ENCODE measurements at places on chromosomes 7 and 10. TPM values are rescaled to one million over a fixed set of nuclear protein-coding genes. Genes with fewer than 3 reads are reported as not detected.

- DNase-seq: no peak
Measured at GRCh38 chr10:31102421-31102820, 70.8 kb upstream of the ZNF438 start.

DNA sequence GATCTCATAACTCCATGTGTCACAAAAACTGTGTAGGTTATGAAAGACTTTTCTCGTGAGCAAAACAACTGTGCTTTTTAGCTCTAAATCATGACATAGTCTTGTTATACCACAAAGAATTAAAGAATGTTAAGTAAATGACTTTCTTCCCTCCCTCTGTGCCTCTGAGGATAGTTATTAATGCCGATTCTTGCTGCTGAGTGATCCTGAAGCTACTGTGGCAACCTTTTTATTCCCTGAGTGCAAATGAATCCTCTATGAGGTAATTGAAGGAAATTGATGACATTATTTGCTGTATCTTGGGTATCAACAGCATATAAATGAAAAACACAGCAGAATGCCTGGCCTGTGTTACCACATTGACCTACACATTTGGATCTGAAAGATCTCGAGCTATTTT is 142.2 kb upstream of the HDAC9 start:
- no peak for DNase-seq

GRCh38 chr10:88810196-88810961 is 7.8 kb downstream of the LIPM start:
- DNase-seq: peak; percentile 65

DNA sequence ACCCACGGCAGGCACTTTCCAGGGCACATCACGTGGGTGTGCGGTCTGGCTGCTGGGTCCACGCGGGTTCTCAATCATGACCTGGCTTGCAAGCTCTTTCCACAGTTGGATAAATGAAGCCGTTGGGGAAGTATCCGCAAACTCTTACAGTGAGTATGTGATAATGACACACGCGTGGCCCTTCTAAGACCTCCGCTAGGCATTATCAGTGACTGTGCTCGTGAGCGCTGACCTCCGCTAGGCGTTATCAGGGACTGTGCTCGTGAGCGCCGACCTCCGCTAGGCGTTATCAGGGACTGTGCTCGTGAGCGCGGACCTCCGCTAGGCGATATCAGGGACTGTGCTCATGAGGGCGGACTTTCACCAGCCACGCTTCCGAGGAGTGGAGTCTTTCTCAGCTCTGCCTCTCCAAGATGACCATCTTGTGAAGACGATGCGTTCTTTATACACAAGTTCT is 107.0 kb downstream of the WDR37 start:
- no peak for DNase-seq

DNA sequence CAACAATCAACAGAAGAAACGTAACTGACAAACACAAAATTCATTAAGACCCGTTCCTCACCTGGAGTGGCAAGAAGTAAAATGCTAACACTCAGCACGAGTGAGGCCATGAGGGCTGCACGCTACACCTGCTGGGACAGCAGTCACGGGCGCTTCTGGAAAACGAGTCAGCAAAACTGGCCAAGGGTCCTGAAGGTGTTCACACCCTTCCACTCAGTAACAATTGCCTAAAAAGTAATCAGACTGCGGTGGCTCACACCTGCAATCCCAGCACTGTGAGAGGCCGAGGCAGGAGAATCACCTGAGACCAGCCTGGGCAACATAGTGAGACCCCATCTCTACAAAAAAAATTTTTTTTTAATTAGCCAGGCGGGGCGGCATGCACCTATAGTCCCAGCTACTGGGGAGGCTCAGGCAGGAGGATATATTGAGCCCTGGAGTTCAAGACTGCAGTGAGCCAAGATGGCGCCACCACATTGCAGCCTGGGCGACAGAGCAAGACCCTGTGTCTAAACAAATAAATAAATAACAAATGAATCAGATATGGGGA is 199.1 kb downstream of the MAD1L1 start:
- no peak for DNase-seq

DNA sequence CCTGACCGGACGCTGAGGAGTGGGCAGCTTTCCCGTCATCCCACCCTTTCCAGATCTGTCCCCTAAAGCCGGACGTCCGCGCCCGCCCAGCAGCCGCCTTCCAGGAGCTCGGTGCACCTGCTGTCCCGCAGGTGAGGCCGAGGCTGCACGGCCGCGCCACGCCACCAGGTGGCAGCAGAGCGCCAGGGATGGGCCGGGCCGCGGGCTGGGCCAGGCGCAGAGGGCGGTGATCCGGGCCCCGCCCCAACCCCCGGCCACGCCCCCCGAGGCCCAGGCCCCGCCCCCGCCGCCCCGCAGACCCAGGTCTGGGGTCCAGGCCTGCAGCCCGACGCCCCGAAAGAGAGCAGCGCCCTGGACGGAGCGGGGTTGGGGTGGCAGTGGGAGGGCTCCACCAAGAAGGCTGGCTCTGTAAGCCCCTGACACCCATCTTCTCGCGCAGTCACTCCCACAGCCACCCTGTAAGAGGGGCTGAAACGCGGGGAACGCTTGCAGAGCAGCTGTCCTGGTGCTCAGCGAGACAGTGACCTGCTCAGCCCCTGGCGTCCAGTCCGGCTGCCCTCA is 32.2 kb downstream of the FOXL3 start:
- peak; percentile 18 for DNase-seq

DNA sequence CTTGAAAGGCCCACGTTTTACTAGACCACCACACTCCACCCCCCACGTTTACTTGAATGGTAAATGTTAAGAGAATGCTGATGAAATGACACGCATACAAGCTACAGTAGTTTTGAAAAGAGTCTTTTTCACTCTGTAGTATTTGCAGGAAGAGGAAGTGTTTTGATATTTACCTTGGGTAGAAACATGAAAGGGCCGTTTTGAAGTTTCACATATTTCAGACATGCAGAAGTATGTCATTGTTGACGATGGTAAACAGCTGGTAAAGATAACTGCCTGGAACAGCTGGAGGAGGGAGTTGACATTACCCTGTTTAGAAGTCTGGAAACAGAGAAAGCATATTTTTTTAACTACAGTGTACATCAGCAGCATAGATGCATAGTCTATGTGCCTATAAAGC is 160.7 kb downstream of the NXPH1 start:
- DNase-seq: peak; percentile 63

DNA sequence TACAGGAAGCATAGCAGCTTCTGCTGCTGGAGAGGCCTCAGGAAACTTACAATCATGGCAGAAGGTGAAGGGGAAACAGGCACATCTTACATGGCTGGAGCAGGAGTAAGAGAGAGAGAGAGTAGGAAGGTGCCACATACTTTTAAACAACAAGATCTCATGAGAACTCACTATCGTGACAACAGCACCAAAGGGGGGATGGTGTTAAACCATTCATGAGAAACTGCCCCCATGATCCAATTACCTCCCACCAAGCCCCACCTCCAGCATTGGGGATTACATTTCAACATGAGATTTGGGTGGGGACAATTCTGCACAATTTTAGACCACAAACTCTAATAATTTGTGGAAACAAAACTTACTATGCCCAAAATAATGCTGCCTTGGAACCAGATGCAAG is 16.8 kb upstream of the ARMC3 start:
- DNase-seq: no peak

DNA sequence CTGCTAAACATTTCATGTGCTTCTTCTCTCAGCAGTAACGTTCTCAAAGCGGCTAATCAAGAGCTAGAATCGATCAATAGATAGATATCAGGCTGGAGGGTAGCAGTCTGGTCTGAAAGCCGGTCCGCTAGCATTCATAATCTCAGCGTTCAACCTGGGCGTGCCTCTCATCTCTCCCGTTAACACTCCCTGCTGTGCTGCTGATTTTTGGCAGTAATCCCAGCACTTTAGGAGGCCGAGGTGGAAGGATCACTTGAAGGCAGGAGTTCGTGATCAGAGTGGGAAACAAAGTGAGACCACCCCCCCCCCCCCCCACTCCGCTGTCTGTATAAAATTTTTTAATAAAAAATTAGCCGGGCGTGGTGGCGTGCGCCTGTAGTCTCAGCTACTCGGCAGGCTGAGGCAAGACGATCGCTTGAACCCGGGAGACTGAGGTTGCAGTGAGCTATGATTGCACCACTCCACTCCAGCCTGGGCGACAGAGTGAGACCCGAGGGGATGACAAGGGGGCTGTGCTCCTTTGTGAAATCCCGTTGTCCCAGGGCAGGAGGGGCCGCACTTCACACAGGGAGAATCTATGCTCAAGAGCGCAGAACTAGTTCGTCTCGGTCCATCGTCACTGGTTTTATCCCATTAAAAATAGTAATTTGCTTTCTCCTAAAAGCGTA is 624 bp upstream of the CEP55 start:
- DNase-seq: peak; percentile 40

The DLX5 gene
- not detected for total RNA-seq

The AGBL3 gene
- total RNA-seq: 1.0 TPM

The RNF32 gene
- 4.1 TPM for total RNA-seq

DNA sequence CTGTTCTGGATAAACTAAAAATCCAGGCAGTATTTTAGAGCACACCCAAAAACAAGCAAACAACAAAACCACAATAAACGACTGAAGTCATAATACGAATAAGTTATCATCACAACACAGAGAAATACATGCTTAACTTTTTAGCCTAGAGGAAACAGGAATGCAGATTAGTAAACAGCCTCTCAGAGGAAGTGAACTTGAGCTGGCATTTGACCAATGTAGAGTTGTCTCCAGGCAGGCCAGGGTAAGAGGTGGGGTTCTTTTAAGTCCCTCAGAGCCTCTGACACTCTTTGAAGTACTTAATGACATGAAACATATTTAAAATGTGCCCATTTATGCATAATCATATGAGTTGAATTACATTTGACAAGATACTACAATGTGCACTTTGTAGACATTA is 43.3 kb upstream of the PLXDC2 start:
- DNase-seq: no peak

The CYP26C1 gene
- not detected for total RNA-seq

DNA sequence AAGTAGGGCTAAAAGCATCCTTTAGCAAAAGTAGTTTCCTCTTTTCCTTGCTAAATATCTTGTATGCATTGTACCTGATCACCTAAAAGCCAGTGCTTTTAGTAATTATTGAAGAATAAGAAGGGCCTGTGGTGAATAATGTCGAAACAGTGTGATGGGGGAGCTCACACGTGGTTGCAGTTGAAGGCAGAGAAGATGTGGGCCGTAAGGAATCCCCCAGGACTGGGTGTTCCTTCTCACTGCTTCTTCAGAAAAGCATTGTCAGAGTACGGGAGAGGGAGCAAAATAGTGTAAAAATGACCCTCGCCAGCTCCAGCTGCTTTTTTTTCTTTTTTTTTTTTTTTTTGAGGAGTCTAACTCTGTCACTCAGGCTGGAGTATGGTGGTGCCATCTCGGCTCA is 201.1 kb downstream of the NSUN6 start:
- DNase-seq: no peak

- DNase-seq: peak; percentile 48
Measured at GRCh38 chr7:33669251-33669670, 236.1 kb upstream of the BMPER start.

The TWIST1 gene
- 145 TPM for total RNA-seq

- no peak for DNase-seq
Measured at GRCh38 chr7:148277042-148277660, 313.4 kb upstream of the C7orf33 start.

GRCh38 chr10:48470893-48471805 is 133.7 kb downstream of the ARHGAP22 start:
- DNase-seq: peak; percentile 60

The LBX1 gene
- 1.7 TPM for total RNA-seq

The MICU1 gene
- total RNA-seq: 58.2 TPM

GRCh38 chr10:124645467-124646095 is 98.6 kb downstream of the FAM53B start:
- no peak for DNase-seq

- no peak for DNase-seq
Measured at GRCh38 chr7:73312831-73313520, 4.3 kb upstream of the NSUN5 start.

DNA sequence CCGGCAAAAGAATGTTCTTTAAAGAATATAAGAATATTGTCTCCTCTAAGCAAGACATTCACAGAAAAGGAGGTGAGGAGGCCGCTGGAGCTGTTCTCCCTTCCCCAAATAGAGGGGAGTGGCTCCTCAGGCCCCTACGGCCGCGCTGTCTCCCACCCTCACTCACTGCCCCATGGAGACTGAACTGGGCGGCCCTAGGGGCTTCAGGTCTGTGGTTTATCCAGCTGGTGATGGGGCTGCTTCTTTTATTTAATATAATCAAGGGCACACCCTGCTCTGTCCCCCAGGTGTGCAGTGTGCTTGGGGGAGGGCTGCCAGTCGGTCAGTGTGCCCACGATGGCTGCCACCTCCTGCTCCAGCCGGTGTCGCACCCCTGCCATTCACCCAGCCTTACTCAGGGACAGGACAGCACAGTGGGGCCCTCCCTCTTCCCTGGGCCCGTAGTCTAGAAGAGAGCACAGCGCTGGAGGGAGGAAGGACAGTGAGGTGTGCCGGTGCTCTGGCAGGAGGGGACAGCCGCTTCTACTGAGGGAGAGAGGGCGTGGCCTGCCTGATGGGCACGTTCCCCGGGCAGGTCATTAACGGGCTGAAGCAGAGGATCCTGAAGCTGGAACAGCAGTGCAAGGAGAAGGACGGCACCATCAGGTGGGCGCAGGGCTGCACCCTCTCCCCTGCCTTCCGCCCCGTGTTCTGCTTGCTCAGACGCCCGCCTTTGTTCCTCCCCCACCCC is 23.4 kb downstream of the IQCE start:
- DNase-seq: no peak

The NRCAM gene
- 6.0 TPM for total RNA-seq

The CDH23 gene
- 0.06 TPM for total RNA-seq

GRCh38 chr7:107446988-107447387 is 22.9 kb upstream of the GPR22 start:
- peak; percentile 23 for DNase-seq

DNA sequence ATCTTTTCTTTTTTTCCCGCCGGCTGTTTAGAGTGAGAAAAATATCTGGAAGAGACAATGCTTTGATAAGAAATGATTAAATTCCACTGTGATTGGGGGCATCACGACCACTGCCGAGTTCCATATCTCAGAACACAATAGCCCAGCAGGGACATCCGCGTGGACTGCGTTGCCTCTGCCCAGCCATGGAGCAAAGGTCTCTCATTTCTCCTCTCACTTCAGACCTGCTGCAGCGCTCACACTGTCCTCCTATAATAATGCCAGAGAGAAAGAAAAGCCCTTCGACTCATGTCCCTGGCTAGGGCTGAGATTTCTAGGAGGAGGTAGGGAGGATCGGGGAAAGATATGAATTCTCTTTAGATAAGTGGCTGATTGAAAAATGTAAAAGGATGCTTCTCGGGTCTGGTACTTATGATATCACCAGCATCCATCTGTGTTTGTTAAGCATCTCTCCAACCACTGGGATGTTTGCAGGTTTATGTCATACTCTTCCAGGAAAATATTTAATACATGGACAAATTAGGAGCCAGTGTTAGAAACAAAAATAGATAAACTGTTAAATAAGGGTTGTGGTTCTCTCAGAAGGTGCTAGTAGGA is 472.9 kb upstream of the AKR1E2 start:
- DNase-seq: no peak

- DNase-seq: no peak
Measured at GRCh38 chr7:42139751-42140150, 97.3 kb downstream of the GLI3 start.
